ENCODE measurements at places on chromosomes 5 and 9.

DNA sequence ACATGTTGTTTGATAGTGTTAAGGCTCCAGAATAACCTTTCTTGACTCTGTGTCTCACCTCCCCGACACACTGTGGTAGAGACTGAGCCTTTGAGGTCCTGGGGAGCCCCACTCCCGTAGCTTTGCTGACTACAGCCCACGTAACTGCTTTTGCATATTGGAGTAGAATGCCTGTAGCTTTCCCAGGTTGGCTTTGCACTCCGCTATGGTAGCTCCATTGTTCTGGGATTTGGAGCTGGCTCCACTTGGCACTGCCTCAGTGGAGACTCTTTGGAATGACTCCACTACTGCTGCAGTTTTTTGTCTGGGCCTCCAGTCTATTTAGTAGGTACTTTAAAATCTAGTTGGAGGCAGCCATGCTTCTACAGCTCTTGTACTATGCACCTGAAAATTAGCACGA, 56.2 kb upstream of the ANXA1 start:
- DNase-seq = no peak

GRCh38 chr9:129640086-129640870, 1.7 kb downstream of the ASB6 start:
- no peak for DNase-seq

GRCh38 chr9:14323985-14324650, 10.2 kb upstream of the NFIB start:
- no peak for DNase-seq

DNA sequence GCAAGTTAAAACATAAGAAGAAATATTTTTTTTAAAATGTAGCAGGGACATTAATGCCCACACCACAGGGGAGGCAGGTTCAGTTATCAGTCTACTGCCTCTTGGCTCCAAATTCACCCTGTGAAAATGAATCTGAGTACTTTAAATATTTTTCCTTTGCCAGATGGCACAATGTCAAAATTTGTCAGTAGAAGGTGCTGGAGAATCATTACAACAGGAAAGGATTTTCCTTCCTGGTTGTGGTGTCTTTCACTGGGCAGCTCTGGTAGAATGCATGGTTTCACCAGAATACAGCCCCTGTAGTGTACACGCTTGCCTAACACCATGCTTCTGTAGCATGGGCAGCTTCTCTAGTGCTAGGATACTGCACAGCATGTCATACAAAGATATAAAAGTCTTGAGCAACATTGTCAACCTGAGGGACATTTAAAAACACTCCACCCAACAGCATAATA, 9.7 kb upstream of the SREK1 start:
- no peak for DNase-seq

DNA sequence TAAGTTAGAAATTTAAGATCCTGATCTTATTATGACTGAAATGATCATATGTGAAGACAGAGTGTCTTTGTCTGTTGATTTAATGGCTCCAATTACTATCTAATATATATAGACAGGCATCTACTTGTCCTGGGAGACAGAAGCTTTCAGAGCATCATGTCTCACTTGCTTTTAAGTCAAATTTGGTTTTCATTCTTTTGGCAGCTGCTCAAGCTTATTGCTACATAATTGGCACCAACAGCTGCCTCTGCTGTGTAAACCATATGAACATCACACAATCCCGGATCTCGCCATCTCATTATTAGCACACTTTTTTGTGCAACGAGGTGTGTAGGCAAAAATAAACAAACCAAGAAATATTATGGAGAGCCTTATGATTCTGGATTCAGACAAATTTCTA, 1717.9 kb downstream of the EFNA5 start:
- no peak for DNase-seq
